ENCODE measurements at places on chromosomes 11 and 22. TPM values are rescaled to one million over a fixed set of nuclear protein-coding genes. Genes with fewer than 3 reads are reported as not detected.

Gene OVCH2
- polyA plus RNA-seq, result 8.6 TPM

Gene OR51Q1
- polyA plus RNA-seq, result not detected

- no peaks in the 10 kb centered on the region for H3K36me3 ChIP-seq
- no peak overlapping the region for H3K27ac ChIP-seq
- no peaks in the 10 kb centered on the region for H3K27me3 ChIP-seq
These were observed 576.0 kb downstream of the SOX6 start for GRCh38 chr11:15780382-15780781.

DNA sequence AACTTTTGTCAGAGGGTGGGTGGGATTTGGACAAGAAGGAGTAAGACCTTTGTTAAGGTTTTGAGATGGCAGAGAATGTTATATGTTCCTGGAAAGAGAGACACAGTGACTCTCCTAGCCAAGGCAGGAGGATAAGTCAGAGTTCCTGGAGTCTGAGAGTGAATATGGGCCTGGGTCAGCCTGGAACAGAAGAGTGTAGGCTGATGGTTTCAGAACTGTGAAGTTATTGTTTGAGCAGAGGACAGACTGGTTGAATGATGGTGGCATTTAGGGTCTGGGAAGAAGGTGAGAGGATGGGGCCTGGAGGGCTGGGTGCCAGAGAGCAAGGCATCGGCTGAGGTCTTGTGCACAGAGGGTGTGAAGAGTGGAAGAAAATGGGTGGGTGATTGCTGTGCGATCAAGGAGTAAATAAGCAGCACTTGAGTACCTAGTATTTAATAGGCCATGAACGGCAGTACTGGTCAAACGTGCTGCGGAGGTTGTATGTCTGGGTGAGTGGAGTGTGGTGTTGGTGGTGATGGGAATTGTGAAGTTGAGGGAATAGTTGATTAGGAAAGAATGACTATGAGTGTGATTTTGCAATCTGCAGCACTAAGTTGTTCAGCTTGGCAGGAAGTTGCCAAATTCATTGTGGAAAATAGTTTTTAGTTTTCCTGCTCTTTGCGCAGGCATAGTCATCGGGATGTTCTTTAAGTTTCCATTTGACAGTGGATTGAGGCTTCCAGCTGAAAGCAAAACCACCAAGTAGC lies 1.8 kb downstream of the PANX1 start:
- H3K27ac ChIP-seq, result peak overlapping the region; percentile 95
- peak overlapping the region; percentile 87 for H3K4me3 ChIP-seq
- H3K4me1 ChIP-seq, result peaks cover 22% of the 10 kb centered on the region

DNA sequence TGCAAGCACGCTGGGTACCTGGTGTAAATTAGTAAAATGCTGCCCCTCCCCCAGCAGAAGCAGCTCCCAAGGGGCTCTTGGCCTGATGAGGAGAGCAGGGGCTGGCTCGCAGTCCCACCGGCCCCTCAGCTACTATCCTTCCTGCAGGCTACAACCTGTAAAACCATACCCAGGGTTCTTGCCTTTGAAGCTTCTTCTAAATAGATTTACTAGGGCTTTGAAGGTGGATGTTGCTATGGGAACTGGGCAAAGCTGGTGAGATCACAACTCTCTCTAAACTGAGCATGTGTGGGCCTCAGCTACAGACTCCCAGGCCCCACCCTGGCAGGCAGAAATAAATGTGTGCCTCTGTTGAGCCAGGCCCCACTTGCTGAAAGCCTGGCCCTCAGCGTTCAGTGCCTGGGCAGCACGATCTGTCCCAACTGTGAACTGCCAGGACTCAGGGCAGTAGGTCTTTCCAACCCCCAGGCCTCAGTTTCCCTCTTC lies 18.5 kb downstream of the CD5 start:
- H3K4me3 ChIP-seq, result no peak overlapping the region
- H3K4me1 ChIP-seq, result no peaks in the 10 kb centered on the region
- H3K27ac ChIP-seq, result no peak overlapping the region
- H3K36me3 ChIP-seq, result no peaks in the 10 kb centered on the region
- peak; percentile 33 for DNase-seq

- no peaks in the 10 kb centered on the region for H3K4me1 ChIP-seq
- DNase-seq, result no peak
- no peak overlapping the region for H3K27ac ChIP-seq
These were observed 562.0 kb downstream of the MN1 start for GRCh38 chr22:27239520-27239919.

DNA sequence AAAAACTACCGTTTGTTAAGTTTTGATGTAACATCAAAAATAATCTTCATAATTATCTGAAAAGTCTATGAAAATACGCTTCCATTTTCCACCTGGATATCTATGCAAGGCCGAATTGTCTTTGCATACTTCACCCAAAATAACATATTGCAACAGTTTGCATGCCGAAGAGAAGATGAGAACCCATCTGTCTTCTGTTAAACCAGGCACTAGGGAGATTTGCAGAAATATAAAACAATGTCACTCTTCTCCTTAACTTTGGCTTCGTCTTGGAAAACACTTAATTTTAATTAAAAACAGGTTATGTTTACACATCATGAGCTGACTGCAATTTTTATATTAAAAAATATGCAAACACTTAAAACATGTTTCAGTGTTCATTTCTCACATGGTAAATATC lies 1325.8 kb downstream of the TBC1D22A start:
- no peaks in the 10 kb centered on the region for H3K27me3 ChIP-seq
- no peak for DNase-seq
- no peaks in the 10 kb centered on the region for H3K36me3 ChIP-seq
- no peak overlapping the region for H3K4me3 ChIP-seq
- no peak overlapping the region for H3K27ac ChIP-seq

DNA sequence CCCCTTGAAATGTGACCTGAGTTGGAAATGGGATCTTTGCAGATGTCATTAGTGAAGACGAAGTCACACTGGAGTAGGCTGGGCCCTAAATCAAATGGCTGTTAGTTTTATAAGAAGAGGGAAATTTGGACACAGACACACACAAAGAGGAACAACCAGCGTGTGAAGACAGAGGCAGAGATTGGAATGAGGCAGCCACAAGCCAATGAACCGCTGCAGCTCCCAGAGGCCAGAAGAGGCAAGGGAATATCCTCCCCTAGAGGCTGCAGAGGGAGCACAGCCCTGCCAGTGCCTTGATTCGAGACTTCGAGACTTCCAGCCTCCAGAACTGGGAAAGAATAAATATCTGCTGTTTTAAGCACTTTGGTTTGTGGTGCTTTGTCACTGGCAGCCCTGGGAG lies 484.5 kb downstream of the MN1 start:
- H3K36me3 ChIP-seq, result no peaks in the 10 kb centered on the region
- DNase-seq, result no peak
- no peaks in the 10 kb centered on the region for H3K4me1 ChIP-seq
